CD4-positive, alpha-beta T cell treated with Interleukin-12 subunit alpha and Interleukin-12 subunit beta, for 1 hour (primary cell): ENCODE measurements at places on chromosomes 2 and 18.

DNA sequence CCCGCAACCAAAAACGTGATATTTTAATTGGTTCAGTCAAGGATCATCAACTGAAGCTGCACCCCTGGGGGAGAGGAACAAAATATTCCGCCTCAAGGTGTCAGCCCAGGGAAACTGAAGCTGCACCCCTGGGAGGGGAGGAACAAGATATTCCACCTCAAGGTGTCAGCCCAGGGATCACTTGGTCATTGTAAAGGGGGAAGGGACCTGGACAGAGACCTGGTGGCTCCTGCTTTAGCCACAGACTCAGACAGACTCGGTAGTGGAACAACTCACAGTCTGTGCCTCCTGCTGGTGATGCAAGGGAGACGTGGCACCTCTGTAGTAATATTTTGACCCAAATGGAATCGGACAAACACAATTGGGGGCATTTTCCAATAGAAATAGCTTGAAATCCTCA is 75.1 kb downstream of the GBX2 start:
- DNase-seq, result no peak

DNA sequence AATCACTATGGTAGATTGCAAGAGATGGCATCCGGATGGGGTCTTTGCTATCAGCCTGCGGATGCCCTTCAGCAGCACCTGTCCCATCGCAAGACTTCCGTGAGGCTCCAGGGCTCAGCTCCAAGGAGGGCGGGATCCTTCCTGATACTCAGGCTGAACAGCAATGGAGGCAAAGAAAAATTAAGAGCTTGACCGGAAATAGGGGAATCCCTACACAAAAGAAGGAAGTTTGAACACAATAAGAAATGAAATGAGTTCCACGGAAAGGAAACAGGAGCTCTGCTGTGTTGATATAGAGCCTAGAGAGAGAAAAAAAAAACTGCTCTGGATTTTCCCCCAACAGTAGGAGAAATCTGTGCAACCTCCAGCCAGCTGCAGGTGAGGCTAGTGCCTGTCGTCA is 91.9 kb downstream of the ARL4C start:
- no peak for DNase-seq

GRCh38 chr2:178152033-178152432 is 39.8 kb downstream of the RBM45 start:
- no peak for DNase-seq

DNA sequence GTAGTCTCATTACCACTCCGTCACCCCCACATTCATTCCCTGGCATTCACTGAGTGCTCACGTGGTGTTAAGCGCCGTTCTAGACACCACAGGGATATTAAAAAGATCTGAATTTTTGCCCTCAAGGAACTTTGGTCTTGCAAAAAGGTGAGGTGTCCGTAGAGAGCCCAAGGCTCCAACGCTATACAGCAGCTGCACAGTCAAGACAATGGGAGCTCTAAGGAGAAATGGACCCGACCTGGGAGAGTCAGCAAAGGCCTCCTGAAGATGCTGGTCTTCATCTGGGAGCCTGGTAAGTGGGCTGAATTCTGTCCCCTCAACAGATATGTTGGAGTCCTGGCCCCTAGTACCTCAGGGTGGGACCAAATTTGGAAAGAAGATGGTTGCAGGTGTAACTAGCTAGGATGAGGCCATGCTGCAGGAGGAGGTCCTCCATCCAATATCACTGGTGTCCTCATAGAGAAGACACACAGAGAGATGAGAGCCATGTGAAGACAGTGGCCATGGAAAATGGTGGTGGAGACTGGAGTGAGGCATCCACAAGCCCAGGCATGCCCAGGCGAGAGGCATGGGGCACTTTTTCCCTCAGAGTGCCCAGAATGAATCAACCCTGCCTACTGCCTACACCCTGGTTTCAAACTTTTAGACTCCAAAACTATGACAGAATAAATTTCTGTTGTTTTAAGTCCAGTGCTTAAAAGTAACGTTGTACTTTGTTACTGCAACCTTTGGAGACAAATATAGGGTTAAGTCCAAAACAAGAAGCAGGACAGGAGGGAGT is 247.3 kb downstream of the TTC32 start:
- DNase-seq, result no peak

DNA sequence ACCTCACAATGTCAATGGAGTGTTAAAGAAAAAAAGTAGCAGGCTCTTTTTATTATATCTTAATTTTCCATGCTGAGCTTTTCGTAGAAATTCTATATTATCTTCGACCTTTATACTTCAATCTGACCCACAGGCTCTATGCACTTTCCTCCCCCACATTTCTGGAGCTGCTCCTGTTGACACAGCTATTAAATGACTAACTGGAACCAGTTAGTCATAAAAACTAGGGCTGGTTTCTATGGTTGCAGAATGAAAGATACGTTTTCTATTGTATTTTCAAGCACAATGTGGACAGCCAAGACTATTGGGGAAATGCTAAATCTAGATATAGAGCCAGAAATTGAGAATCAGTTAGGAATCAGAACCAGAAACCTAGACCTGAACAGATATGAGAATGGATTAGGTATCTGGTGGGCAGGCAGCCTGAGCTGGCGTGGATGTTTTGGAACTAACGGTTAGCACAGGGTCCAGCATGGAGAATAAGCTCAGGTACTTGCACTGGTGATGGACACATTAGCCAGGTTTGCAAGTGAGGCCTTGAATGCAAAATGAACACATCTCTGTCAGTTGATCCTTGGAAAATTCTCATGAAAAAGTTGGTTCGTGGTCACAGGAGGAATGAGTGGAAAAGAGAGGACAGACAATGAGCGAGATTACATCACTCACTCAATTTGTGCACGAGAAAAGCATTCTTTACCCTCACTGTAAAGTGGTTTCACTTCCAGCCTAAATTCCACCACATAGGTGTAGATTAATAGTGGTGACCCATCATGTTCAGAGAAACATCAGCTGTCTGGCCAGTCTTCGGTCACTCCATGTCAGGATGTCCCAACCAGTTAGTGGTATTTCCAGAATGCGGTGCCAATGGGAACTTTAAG is 144.6 kb upstream of the EPHA4 start:
- DNase-seq, result no peak
